ENCODE measurements at places on chromosomes 5 and 9.

DNA sequence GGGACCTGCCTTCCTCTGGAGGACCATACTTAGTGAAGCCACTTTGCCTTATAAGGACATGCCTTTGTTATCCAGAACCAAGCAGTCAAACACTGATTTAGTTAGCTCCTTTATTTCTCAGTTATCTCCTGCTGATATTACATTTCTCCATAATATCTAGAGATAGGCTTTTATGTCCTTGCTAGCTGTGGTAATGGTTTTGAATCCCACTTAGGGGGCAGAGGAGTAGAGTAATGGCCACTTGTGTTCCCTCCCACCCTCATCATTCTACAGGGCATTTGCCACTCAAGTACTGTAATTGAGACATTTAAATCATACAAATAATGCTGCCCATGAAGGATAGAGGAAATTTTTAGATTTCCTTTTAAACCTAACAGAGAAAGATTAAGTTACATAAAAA, 80.9 kb downstream of the DOCK8 start:
- DNase-seq, result no peak

- DNase-seq, result no peak
Measured at GRCh38 chr5:19923742-19924141, 64.3 kb downstream of the CDH18 start.

DNA sequence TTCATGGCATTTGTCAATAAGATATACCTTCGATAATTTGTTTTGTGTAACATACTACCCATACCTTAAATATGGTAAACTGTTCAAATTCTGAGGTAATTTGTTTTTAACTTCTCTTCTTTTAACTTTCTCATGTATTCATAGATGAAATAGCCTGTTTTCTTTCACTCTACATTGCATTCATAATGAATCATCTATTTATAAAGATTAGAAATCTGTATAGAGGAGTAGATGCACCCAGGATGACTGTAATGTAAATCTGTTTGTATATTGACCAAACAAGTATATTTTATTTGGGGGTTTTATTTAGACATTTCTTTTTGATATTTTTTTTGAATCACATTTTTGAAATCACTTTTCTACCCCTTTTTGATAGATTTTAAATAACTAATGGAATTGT, 144.6 kb downstream of the CD180 start:
- DNase-seq, result no peak

- no peak for DNase-seq
Measured at GRCh38 chr5:179368806-179369529, 23.7 kb upstream of the ADAMTS2 start.

- no peak for DNase-seq
Measured at GRCh38 chr5:39400713-39401578, 23.8 kb downstream of the DAB2 start.

- DNase-seq, result no peak
Measured at GRCh38 chr5:72063219-72063819, 44.0 kb upstream of the MAP1B start.

DNA sequence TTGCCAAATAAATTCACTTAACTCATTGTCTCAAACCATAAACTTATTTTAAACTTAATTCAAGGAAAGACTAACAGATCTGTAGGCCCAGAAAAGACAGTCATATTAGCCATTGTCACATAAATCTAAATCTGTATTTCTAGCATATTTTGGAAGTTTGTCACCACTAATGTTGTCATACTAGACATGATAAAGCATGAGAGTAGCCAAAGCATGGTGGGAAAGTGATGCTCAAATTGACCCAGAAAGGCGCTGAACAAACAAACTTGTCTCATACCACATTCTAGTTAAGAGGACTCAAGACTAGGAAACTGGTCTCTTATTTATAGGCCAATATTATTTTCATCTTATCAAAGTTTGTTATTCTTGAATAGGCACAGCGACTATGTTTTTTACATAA, 99.4 kb downstream of the VCAN start:
- no peak for DNase-seq

GRCh38 chr5:154164249-154164581, 26.3 kb upstream of the GALNT10 start:
- DNase-seq, result no peak

DNA sequence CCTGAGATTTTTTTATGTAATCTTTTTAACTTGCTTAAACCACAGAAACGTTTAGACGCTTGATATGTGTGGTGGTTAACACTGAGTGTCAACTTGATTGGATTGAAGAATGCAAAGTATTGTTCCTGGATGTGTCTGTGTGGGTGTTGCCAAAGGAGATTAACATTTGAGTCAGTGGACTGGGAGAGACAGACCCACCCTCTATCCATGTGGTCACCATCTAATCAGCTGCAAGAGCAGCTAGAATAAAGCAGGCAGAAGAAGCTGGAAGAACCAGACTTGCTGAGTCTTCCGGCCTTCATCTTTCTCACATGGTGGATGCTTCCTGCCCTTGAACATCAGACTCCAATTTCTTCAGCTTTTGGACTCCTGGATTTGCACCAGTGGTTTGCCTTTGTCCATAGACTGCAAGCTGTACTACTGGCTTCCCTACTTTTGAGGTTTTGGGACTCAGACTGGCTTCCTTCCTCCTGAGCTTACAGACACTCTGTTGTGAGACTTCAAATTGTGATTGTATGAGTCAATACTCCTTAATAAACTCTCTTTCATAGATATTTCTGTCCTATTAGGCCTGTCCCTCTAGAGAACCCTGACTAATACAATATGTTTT, 816.0 kb upstream of the CDH9 start:
- no peak for DNase-seq
